ENCODE measurements at places on chromosomes 7 and 10.

- no peak for DNase-seq
Observed at GRCh38 chr10:79219322-79219957, 127.8 kb upstream of the PPIF start.

GRCh38 chr7:141500608-141501007 is 50.6 kb upstream of the AGK start:
- no peak for DNase-seq

DNA sequence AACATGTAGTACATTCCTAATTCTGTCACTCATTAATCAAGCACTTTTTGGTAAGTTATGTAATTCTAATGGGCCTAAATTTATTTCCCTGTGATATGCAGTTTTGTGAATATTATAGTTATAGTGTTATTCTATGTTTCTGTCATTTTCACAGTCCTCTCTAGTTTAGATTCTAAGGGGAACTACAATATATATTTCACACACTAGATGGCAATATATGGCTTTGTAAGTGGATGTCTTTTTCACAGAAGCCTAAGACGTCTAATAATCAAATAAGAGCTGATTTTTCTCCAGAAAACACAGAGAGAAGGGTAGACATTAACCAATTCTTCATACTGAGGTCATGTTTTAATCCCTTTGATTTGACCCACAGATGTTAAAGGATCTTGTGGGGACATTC is 18.0 kb downstream of the RNLS start:
- no peak for DNase-seq

DNA sequence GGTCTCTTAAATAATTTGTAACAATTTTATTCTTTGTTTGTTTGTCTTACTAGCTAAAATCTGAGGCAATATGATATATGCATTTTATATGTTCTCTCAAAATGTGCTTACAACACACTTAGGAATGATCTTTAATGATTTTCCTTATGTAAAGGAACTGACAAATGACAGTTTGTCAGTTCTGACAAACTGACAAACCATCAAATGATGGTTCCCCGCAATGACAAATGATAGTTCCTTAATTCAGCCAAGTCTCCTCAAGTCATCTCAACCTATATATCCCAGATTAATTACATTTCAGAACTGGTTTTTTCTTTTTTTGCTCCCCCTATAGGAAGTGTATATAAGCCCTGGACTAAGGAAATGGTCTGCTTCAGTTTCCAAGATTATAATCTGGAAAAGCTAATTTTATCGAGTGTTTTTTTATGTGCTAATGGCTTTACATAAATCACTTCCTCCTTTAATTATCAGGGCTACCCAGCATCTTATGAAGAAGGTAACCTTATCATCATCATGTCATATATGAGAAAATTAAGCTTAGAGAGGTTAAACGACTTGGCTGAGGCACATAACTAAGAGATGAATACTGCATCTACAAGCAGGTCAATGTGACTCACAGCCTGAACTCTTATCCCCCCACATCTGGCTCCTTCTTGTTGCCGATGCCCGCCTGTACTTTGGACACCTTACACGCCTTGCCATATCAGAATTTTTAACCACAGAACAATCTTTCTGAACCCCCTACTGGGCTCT is 75.1 kb downstream of the RELN start:
- no peak for DNase-seq

GRCh38 chr10:104498347-104499081 is 142.6 kb upstream of the SORCS3 start:
- no peak for DNase-seq

DNA sequence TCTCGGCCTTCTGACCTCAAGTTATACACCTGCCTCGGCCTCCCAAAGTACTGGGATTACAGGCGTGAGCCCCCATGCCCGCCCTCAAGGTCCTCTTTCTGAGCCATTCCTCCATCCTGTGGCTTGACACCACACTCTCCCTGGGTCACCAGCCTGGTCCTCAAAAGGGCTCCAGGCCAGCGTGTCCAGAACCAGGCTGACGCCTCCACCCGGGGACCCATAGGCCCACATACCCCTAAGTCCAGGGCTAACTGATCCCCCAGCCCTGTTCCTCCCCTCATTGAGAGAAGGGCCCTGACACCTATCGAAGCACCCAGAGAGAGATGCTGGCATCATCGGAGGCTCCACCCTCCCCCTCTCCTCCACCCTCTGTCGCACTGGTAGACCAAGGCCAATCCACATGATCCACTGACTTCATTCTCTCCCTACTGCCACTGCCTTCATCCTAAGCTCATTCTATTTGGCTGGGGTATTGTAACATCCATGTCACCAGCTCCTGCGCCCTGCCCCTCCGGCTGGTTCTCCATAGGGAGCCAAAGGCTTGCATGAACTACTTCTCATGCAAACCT is 46.7 kb downstream of the TMEM270 start:
- no peak for DNase-seq

DNA sequence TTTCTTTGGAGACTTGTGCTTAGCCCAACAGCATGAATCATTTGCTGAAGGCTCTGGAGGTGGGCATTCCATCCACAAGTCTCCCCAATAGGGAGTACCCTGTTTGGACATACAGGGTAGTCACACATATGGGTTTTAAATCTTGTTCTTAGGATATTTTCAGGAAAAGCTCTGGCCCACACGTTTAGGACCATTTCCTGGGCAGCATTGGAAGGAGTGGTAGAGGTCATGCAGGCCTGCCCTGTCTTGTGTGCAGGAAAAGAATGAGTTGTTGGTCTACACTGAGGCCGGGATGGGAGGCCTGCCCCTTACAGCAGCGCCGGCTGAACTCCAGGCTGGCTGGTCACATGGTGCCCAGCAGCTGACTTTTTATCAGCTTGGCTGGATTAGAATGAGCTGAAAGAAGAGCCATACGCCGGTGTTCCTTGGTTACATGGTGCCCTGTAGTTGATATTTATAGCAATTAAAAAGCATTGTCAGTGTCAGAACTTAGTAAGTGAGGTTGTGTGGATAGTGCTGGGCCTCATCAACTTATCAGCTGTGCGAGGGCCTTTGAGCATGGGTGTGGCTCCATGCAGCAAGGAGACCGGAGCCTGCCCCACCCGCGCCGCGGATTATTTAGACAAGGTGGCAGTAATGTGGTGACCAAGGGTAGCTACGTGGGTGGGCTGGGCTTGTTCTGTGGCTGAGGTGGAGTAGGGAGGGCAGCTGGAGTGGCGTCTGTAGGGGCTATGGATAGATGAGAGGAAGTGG is 28.6 kb downstream of the OGDH start:
- no peak for DNase-seq

- DNase-seq, result no peak
Observed at GRCh38 chr10:50395851-50396250, 144.5 kb upstream of the ASAH2 start.

Measured in LNCaP clone FGC (cell line).